ENCODE measurements at places on chromosomes 6 and 20.

GRCh38 chr6:104771258-104771832 lies 88.4 kb downstream of the HACE1 start:
- DNase-seq, result no peak

DNA sequence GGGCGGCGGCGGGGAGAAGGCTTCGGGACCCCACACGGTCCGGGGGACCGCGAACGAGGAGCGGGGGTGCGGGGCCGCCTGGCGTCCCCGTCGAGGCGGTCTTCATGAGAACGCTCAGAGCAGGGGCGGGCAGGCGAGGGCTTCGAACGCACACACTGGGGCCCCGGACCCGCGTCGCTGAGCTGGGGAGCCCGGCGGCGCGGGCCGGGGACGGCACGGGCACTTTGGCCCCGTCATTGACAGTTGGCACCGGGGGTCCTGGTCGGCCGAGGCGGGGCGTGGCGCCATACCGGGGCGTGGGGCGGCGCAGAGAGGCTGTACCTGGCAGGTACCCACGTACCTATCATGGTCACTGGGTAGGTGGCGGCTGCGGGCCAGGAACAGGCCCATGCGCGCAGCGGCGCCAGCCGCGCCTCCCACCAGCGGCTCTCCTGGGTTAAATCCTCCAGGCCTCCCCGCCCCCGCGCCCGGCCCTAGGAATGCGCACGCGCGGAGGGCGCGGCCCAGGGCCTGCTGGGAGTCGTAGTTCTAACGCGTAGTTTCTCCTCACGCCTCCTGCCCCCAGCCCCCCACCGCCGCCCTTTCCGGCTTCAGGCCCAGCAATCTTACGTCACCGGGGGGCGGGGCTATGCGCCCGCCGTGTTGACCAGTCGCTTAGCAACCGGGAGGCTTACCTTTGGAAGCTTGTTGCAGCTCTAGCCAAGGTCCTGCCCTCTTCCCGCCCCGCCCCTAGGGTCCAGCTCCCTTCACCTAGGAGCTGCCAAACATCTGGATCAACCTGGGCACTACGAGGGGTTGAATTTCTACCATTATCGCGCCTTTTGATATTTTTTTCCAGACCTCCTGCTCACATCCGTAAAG lies at the start of the genes PACRG and PRKN:
PACRG (plus strand) TSS at position 653 of the 861 bp plus-strand sequence.
PRKN (minus strand) TSS at position 445 of the 861 bp plus-strand sequence.
- DNase-seq, result peak; percentile 88

- no peak for DNase-seq
Observed at GRCh38 chr6:158920311-158920905, 79.6 kb downstream of the RSPH3 start.

GRCh38 chr6:89197141-89197540 lies 20.0 kb downstream of the GABRR1 start:
- DNase-seq, result no peak

DNA sequence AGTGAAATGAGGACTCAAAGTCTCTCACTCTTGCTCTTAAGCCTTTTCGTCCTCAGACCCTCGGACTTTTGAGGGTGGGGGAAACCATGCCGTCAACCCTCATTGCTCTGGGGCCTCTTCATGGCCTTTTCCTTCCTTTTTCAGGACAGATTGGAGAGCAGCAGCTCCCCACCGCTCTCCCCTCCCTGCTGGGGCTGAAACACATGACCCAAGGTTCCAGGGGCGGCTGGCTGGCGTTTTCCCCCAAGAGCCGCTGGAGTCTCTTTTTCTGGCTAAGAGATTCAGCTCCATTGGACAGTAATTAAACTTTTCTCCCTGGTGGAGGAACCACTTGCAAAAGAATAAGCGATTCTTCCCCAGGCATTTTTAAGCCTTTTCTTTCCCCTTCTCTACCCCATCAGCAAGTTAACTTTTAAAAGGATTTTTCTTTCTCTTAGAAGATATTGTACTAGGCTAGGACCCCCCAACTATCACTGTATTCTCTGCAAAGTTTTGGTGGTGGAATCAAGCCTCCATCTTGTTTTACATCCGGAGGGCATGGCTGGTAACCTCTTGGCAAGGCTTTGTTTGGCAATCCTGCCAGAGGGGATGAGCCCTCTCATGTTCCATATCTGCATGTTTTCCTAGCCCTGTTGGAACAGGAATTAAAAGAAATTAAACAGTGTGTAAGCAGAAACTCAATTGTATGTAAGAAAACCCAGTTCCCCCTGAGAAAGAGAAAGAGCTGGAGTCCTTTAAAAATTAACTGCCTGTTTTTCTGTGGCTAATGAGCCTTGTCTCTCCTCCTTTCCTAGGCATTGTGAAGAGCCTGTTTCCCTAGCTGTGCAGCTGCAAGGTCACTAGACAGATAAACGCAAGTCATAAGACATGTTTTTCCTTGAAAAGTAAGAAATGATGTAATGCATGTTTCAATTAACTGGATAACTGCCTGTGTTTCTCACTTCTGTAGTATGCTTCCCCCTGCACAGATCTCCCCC lies 100.8 kb upstream of the GPR6 start:
- DNase-seq, result no peak

DNA sequence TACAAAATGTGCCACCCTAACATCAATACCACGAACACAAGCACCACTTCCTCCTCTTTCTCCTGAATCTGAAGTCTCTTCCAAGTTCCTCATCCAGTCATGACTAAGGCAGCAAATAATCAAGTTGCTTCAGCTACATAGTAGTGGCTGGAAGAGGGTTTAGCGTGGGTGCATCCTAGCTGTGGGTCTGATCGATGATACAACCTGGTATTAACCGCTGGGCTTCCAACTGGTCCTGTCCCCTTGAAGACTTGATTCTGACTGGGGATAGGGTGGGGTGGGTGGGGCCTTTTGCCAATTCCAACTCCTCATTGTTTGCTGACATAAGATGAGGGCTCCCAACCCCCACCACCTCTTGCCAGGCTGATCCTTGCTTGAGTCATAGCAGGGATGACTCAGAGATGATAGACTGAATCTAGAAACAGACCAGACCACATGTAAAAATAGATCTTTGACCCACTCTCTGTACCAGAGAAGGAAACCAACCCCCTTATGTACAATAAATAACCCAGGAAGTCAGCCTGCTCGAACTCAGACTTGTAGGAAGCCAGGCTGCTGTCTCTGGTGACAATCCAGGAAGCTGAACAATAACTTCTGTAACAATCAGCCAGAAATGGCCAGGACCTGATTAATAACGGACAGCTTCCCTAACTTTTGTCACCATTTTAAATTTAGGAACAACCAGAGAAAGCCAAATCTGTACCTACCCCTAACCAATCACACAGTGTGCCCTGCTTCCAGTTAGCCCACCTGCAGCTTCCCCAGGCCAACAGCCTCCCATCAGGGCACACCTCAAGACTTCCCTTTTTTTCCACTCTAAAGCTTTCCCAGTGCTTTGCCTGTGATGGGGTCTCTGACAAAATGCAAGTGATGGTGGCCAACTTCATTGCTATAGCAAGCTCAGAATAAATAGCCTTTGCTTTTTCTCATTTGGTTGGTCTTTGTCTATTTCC lies 68.9 kb upstream of the FAM184A start:
- DNase-seq, result peak; percentile 34

DNA sequence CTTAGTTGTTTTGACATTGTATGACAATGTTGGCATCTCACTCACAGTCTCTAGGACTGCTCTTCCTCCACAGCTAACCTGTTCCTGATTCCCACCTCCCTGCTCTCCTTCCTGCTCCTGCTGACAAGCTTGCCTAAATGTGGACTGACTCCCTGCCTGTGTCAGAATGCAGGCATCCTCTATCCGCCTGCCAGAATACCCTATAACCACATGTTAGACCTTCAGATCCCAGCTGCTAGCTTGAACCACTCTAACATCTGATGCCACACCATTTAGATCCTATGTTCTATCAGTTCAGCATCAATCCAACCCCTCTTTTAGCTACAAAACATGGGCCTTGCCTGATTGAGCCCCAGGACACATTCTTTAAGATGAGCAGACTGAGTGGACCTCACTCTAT lies 12.2 kb downstream of the FILIP1 start:
- DNase-seq, result no peak

DNA sequence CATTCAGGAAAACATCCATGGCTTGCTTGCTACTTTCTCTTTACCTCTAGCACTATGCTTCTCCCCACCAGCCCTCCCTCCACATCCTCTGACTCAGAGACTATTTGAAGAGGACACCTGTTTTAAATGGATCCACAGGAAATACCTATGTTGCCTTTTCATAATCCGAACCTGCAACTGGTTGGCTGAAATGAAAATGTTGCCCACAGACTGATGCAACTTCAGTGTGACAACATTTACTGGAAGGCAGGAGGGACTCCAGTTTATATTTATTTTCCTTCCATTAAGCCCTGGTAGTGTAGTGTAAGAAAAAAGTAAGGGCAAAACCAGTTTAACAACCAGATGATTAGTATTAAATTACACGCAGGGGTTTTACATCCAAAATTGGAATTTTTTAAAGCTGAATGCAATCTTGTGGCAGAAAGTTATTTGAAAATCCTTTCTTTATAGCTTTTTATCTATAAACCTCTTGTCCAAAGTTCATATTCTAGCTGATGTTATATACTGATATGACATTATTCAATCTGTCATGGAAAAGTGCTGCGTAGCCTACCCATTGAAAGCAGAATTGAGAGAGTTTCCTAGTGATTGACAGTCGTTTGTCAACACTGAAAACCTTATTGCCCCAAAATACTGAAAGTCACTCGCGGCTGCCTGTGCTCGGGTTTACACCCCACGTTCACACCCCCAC lies 881 bp upstream of the AIG1 start:
- DNase-seq, result peak; percentile 20

DNA sequence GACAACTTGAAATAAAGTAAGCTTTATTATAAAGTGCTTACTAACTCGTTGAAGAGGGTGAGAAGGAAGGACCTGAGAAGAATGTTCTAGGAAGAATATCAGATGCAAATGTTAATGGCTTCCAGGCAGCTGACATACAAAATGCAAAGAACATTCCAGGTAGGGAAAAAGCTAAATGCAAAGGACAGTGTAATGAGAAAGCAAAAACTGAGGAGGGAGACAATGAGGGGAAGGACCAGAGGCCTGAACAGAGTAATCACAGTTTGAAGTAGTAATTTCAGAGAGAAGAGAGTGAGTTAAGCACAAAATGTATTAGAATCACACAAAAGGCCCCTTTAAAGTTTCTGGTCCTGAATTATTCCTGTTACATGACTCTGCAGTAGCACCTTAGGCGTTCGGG lies 81.3 kb downstream of the HMGCLL1 start:
- no peak for DNase-seq

- DNase-seq, result no peak
Observed at GRCh38 chr6:15401120-15401519, 155.3 kb downstream of the JARID2 start.

DNA sequence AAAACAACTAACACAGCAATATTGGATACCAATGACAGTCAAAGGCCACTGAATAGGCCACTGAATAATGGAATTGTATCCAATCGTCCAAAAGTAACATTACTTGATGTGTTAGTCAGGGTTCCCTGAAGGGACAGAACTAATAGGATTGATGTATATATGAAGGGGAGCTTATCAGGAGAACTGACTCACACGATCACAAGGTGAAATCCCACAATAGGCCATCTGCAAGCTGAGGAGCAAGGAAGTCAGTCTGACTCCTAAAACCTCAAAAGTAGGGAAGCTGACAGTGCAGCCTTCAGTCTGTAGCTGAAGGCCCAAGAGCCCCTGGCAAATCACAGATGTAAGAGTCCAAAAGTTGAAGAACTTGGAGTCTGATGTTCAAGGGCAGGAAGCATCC lies 571.4 kb downstream of the PRKN start:
- DNase-seq, result no peak
